ENCODE measurements at places on chromosomes 2 and 18.
A peak's percentile ranks its signal among the peaks of the same experiment; 100 is the strongest.

GRCh38 chr2:74596584-74596983 lies 42.1 kb downstream of the DOK1 start:
- no peak for DNase-seq

GRCh38 chr18:25186871-25187270 lies 165.1 kb downstream of the ZNF521 start:
- DNase-seq: no peak

GRCh38 chr2:143321994-143322393 lies 192.8 kb downstream of the ARHGAP15 start:
- DNase-seq: no peak

GRCh38 chr2:220948579-220948978 lies 623.5 kb downstream of the EPHA4 start:
- DNase-seq: no peak

DNA sequence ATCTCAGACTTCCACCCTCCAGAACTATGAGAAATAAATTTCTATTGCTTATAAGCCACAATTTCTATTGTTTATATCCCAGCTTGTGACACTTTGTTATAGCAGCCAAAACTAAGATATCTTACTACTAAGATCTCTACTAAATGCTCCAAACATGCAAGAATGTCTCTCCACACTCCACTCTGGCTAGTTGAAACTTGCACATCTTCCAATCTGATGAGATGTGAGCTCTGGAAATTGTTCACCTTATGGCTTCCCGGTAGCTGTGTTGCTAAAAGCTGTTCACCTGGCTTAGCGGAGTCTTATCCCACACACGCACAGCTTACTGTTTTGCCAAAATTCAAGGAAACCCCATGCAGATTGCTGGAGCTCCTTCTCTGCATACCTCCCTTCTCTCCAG lies 43.9 kb downstream of the PKDCC start:
- no peak for DNase-seq

DNA sequence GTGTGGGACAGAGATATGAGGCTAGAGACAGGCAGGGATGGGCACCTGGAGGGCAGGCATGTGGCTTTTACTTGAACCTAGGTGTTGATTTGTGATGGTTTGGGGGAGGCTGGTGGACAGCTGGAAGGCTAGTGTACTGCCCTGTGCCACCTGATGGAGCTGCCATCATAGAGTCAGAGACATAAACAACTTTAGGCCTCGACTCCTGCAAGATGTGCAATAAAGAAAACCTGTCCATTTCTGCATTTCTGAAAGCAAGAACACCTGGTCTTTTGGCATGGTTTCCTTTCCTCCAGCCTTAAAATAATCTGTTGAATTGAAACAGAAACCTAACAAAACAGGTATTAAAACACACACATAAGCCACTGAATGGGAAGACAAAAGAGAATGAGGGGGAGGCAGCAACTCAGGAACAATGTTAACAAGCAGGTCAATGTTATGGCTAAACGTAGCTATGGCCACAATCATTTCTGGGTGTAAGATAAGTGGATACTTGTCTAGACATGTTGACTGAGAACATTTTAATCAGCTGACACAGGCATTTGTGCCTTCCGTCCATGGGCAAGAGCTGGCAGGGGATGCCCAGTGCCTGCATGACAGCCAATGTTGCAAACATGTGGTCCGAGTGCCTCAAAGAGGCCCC lies 87.8 kb downstream of the KCTD1 start:
- peak; percentile 16 for DNase-seq

DNA sequence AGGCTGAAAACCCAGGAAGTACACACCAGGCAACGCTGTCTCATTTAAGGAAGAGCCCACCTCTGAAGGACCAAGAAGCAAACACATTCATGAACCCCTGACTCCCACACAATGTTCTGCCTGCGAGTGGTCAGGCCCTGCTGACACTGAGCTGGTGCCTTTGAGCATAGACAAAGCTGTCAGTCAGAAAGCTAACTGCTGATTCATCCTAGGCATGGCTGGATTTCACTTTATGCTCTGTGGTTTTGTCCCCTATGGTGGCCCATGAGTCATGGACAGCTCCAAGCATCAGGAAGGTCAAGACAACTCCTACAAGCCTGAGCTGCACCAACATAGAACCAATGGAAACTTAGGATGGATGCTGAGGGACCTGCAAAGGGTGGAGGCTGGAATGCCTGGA lies 78.9 kb downstream of the UXS1 start:
- DNase-seq: no peak

DNA sequence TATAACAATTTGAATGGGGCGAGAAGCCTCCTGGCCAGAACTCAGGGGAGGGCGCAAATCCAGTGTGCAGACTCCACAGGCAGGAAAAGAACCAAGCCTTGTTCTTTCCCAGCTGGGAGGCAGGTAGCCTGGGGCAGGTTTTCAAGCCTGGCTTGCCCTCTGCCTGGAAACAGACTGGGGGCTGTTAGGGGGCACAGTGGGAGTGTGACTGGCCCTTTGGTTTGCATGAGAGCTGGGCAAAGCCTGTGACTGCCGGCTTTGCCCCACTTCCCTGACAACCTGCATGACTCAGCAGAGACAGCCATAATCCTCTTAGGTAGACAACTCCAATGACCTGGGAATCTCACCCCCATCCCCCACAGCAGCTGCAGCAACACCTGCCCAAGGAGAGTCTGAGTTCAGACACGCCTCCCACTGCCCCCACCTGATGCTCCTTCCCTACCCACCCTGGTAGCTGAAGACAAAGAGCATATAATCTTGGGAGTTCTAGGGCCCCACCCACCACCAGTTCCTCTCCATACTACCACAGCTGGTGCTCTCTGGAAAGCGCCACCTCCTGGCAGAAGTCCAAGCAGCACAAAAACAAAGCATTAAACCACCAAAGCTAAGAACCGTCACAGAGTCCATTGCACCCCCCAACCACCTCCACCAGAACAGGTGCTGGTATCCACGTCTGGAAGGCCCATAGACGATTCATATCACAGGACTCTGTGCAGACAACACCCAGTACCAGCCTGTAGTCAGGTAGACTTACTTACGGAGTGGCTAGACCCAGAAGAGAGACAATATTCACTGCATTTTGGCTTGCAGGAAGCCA lies 402.5 kb downstream of the STK39 start:
- DNase-seq: peak; percentile 75

DNA sequence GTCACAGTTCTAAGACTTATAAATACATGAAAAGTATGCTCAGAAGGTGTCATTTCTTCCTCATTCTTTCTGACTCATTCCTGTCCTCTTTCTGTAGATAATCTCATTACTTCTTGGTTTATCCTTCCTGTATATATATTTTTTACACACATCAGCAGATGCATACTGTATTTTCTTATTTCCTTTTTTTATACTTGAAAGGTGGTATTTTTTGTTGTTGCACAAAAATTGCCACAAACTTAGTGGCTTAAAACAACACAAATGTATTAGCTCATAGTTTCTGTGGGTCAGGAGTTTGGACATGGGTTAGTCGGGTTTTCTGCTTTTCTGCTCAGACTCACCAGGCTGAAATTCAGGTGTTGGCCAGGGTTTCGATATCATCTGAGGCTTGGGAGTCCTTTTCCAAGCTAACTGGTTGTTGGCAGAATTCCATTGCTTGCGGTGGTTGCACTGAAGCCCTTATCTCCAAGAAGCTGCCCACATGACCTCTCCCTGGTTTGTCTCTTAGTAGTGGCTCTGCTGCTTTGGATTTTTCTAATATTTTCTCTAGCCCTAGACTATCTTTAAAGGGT lies 162.6 kb downstream of the FMNL2 start:
- no peak for DNase-seq

- DNase-seq: no peak
Observed at GRCh38 chr2:164796999-164797398, 44.6 kb downstream of the COBLL1 start.

GRCh38 chr2:169649278-169649677 lies 44.9 kb downstream of the CFAP210 start:
- no peak for DNase-seq

- DNase-seq: no peak
Observed at GRCh38 chr2:229945975-229946374, 23.7 kb downstream of the FBXO36 start.

DNA sequence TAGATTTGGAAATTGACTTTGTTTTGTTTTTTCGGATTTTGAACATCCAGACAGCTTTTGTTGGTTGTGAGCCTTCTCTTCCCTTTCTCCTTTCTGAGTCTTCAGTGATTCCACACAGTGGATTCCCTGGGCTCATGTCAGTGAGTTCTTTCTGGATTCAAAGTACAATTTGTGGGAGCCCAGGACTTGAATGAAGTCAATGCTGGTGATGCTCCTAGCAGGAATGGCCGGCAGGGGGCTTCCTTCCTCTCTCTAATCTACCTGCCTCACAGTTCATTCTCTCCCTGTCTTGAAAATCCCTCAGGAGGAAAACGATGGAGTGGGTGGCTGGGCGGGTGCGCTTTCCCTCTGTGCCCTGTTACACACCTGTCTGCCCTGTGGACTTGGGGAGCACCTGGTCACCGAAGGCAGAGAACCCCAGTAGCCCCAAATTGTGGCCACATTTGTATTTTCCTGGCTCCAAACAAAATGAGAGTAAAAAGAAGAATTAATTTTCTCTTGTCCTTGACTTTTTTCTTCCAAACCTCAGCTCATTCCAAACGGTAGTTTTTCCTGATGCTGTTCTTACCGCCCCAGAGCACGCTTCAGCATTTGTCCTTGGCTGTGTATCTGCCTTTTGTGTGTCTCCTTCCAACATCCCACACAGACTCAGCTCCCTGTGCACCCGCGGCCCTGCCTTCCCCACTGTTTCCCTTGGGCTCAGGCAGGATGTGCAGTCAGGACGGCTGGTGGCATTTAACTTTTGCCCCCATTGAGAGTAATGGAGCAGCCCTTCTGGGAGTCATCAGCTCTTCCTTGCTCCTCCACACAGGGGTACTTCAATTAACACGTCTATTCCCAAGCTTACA lies 86.6 kb downstream of the MARCO start:
- DNase-seq: peak; percentile 62

DNA sequence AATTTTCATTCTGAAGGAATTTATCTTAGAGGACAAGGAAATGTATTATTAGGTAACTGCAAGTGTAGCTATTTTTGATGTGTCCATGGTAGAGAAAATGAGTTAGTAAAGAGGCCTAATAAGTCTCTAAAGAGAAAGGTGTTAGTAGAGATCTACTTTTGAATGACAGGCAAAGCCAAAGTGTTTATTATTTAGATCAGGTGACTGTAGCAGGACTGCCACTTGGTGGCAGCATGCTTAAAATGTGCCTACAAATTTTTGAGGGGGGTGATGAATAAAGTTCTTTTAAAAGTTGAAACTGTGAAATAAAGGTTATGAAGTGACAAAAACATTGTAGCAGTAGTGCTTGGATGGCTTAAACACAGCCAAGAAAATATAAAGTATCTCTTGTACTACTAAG lies 421.5 kb upstream of the MEIS1 start:
- peak; percentile 9 for DNase-seq

GRCh38 chr18:58338961-58339592 lies 289.8 kb downstream of the ALPK2 start:
- DNase-seq: no peak

DNA sequence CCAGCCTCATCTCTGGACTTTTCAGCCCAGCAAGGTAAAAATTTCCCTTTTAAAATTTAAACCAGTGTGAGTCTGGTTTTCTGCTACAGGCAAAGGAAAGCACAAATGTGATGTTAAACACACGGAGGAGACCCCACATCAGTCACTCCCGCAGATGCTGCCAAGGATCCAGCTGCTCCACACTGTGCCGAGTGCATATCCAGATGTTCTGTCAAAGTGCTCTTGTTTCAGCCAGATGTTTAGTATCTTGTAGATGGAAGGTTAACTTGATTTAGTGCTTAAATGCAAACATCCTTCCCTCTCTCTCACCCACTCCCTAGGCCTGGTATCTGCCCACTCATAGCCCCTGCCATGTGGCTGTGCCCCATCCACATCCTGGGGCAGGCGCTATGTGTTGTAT lies 15.8 kb upstream of the ATOH8 start:
- DNase-seq: no peak

- DNase-seq: no peak
Observed at GRCh38 chr18:42872838-42873237, 242.6 kb downstream of the RIT2 start.

DNA sequence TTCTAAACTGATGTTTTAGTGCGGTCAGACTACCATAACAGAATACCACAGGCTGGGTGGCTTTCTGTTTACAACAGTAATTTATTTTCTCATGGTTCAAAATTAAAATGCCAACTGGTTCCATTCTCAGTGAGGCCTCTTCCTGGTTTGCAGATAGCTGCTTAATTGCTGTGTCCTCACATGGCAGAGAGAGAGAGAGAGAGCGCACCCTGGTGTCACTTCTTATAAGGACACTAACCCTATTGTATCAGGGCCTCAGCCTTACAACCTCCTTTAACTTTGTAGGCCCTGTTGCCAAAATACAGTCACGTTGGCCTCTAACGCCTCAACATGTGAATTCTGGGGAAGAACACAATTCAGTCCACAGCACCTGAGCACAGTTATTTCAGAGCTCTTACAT lies 37.5 kb upstream of the ZNF385B start:
- peak; percentile 77 for DNase-seq

DNA sequence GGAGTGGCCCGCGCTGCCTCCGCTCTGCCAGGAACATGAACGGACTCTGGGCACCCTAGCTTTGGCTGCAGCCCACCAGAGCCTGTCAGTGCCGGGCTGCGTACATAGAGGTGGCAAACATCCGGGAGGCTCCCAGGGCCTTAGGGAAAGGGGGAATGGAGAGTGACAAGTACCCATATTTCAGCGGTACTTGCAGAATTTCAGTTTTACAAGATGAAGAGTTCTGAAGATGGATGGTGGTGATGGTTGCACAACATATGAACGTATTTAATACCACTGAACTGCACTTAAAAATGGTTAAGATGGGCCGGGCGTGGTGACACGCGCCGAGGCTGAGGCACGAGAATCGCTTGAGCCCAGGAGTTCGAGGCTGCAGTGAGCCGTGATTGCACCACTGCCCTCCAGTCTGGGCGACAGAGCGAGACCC lies 873 bp downstream of the MTHFD2 start:
- DNase-seq: no peak

GRCh38 chr18:22149710-22150109 lies 19.7 kb upstream of the GATA6 start:
- DNase-seq: no peak

DNA sequence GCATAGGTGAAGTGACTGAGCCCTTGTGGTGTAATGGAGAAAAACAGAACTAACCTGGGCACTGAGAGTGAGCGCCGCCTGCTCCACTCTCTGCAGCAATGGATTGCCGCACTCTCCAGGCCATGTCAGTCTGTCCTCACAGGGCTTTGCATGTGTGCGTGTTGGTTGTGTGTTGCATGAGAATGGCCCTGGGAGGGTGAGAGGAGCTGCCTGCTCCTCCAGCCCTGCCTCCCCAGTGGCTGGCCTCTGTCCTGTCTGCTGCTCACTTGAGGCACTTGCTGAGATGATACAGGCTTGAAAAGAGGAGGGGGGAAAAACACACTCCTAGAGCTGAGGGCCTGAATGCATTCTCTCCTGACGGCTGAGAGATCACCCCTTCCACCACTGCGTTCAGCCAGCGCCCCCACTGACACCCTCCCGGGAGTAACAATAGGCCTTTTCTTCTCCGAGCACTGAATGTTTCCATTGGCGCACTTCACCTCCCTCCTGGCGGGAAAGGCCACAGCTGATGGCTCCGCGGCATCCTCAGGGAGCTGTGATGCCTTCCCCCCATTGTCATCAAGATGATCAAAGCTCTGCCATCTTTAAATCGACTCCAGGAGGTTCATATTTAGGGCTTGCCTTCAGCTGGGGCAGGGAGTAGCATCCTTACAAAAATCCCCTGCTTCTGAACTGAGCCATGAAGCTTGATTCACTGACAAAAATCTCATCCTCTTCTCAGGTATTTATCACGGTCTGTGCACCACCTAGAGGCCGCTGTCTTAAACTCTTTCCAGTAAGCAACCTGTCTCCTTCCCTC lies 49.9 kb upstream of the DAPL1 start:
- peak; percentile 84 for DNase-seq

- no peak for DNase-seq
Observed at GRCh38 chr2:40418614-40419363, 33.1 kb downstream of the SLC8A1 start.

Measured in NCI-H526 (cell line).